ENCODE measurements at places on chromosomes 2 and 18. TPM values are rescaled to one million over a fixed set of nuclear protein-coding genes. Genes with fewer than 3 reads are reported as not detected.

Gene GLI2
- polyA plus RNA-seq = 5.3 TPM

Gene CCDC93
- polyA plus RNA-seq = 13.2 TPM

Gene ATP6V1C2
- polyA plus RNA-seq = 2.0 TPM

Gene GPC1
- polyA plus RNA-seq = 142 TPM

Gene TRIM43
- not detected for polyA plus RNA-seq

Gene SLC14A1
- 0.81 TPM for polyA plus RNA-seq

Gene CNGA3
- polyA plus RNA-seq = not detected

Gene B3GNT2
- polyA plus RNA-seq = 23.9 TPM

Gene DNMT3A
- 28.3 TPM for polyA plus RNA-seq

Gene CSRNP3
- polyA plus RNA-seq = 3.0 TPM

Gene NOL4
- 0.66 TPM for polyA plus RNA-seq

Gene POTEI
- 1.2 TPM for polyA plus RNA-seq

Gene REG3A
- 0.27 TPM for polyA plus RNA-seq

Gene CDH20
- 1.3 TPM for polyA plus RNA-seq

Gene LOXL3
- 11.0 TPM for polyA plus RNA-seq

Gene SIX3
- not detected for polyA plus RNA-seq

Gene PIEZO2
- 24.5 TPM for polyA plus RNA-seq

Gene C18orf54
- 1.1 TPM for polyA plus RNA-seq

Gene TCF7L1
- 26.2 TPM for polyA plus RNA-seq

Gene ANKZF1
- 47.1 TPM for polyA plus RNA-seq
